Breast epithelium (tissue), 4 donors: ENCODE measurements at places on chromosomes 5 and 9.

- H3K36me3 ChIP-seq = no peaks in the 10 kb centered on the region
- H3K27ac ChIP-seq = no peak overlapping the region
- H3K27me3 ChIP-seq = no peaks in the 10 kb centered on the region
- H3K4me1 ChIP-seq = peaks cover 5% of the 10 kb centered on the region
- no peak overlapping the region for H3K4me3 ChIP-seq
Observed at GRCh38 chr5:154791535-154791934, 36.4 kb downstream of the LARP1 start.

DNA sequence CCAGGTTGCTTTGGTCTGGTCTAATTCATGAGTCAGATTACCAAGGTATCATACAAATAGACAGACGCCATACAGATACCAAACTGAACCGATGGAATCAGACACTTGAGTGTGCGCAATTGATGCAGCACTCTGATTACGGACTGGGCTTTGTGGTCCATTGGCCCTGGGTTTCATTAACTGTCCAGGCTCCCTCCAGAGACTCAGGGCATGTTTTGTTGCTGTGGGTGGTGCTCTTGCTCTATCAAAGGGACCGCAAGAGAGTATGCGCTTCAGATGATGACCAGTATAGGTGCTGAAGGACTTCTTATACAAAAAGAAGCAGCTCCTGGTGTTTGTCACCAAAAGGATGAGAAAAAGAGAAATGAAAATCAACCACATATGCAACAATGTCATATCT lies 36.9 kb upstream of the ANKRD55 start:
- no peak overlapping the region for H3K4me3 ChIP-seq
- H3K36me3 ChIP-seq = no peaks in the 10 kb centered on the region
- H3K4me1 ChIP-seq = no peaks in the 10 kb centered on the region
- DNase-seq = no peak
- no peak overlapping the region for H3K27ac ChIP-seq

- no peaks in the 10 kb centered on the region for H3K4me1 ChIP-seq
- H3K27me3 ChIP-seq = no peaks in the 10 kb centered on the region
- H3K27ac ChIP-seq = no peak overlapping the region
- H3K36me3 ChIP-seq = no peaks in the 10 kb centered on the region
Observed at GRCh38 chr9:107024193-107024592, 161.2 kb downstream of the ZNF462 start.

- no peak overlapping the region for H3K27ac ChIP-seq
- DNase-seq = no peak
- H3K4me3 ChIP-seq = no peak overlapping the region
- no peaks in the 10 kb centered on the region for H3K4me1 ChIP-seq
- no peaks in the 10 kb centered on the region for H3K36me3 ChIP-seq
Observed at GRCh38 chr5:1291611-1292080, 3.2 kb downstream of the TERT start.

GRCh38 chr5:175001876-175002645 lies 277.7 kb downstream of the MSX2 start:
- no peak overlapping the region for H3K27ac ChIP-seq
- H3K4me3 ChIP-seq = no peak overlapping the region
- H3K27me3 ChIP-seq = no peaks in the 10 kb centered on the region
- no peaks in the 10 kb centered on the region for H3K36me3 ChIP-seq
- no peaks in the 10 kb centered on the region for H3K4me1 ChIP-seq
